ENCODE measurements at places on chromosomes 12 and 14.

DNA sequence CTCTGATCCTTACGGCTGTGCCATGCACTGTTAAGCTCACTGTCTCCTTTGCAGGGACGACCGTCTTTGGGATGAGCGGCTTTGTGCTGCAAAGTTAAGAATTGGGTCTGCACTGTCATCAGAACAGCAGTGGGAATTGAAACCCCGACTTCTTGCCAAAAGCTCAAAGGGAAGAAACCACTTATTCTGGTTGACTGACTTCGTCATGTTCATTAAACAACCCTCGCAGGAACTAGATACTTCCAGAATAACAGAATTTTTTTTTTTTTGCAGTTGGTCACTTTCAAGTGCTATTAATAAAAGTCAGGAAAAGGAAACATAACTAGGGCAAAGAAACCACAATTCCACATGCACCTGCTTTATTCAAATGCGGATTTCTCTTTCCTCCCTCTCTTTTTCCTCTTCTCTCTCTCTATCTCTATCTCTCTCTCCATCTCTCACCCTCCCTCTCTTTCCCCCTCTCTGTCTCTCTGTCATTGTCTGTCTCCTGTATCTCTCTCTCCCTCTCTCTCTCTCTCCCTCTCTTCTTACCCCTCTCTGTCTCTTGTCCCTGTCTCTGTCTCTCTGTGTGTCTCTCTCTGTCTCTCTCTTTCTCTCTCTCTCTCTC is 12.3 kb upstream of the GLT1D1 start:
- no peak for DNase-seq

DNA sequence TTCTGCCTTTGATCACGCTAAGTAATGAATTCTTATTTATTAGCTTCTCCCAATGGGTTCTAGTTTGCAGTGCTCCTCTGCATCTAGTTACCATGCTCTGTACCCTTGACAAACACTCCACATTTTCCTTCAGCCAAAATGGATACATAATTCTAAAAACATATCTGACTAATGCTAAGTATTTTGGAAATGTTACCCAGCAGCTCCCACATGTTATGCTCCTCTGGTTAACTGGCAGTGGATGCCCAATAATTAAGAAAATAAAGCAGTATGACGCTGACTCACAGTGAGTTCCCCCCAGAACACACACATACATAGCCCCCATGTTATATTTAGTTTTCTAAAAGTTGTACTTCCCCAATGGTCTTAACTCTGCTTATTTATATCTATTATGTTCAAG is 74.6 kb downstream of the STXBP6 start:
- DNase-seq, result no peak

- peak; percentile 80 for DNase-seq
Measured at GRCh38 chr14:35121887-35122695, at the start of the genes PPP2R3C and PRORP. Gene PPP2R3C, minus strand, starts transcription at chr14:35121990. Its CDS starts 31 bp downstream, at chr14:35121959. Gene PRORP, plus strand, starts transcription at chr14:35122552. Its CDS starts 694 bp downstream, at chr14:35123246.

- DNase-seq, result no peak
Measured at GRCh38 chr14:61780125-61780524, 17.9 kb downstream of the SNAPC1 start.

DNA sequence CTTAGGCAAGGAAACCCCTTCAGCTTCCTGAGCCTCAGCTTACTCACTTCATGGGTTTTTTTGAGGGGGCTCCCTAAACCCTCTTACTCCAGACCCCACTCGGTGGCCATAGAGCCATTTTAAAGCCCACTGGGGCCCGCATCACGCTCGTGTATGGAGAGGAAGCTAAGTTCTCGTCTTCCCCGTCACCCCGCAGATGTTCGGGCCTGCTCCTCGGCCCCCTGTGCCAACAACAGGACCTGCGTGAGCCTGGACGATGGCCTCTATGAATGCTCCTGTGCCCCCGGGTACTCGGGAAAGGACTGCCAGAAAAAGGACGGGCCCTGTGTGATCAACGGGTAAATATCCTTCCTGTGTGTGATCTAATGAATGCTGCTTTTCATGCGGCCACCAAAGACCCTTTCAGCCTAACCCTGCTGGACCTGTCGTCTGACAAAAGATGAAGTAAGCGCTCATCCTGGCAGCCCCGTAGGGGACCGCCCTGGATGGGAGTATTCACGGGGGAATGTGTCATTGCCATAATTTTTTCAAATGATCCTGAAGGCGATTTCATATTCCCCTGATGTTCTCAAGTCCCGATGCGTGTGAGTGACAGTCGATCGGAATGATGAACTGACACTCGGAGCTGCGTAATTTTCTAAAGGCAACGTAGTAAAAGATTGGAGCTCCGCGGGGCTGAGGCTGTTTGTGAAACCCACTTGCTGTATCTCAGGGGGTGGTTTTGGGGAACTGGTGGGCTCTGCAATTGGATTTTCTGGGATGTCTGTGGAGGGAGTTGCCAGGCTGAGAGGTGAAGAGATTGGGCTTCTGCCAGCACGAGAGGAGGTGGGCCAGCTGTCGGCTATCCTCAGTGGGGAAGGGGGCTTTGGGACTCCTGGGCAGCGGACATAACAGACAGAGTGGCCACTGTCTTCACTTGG is 5.4 kb downstream of the DLK1 start:
- no peak for DNase-seq

- no peak for DNase-seq
Measured at GRCh38 chr12:51391283-51392123, at the start of gene GALNT6. Gene GALNT6, minus strand, starts transcription at chr12:51391406. Its CDS starts 11,625 bp downstream, at chr12:51379781.

DNA sequence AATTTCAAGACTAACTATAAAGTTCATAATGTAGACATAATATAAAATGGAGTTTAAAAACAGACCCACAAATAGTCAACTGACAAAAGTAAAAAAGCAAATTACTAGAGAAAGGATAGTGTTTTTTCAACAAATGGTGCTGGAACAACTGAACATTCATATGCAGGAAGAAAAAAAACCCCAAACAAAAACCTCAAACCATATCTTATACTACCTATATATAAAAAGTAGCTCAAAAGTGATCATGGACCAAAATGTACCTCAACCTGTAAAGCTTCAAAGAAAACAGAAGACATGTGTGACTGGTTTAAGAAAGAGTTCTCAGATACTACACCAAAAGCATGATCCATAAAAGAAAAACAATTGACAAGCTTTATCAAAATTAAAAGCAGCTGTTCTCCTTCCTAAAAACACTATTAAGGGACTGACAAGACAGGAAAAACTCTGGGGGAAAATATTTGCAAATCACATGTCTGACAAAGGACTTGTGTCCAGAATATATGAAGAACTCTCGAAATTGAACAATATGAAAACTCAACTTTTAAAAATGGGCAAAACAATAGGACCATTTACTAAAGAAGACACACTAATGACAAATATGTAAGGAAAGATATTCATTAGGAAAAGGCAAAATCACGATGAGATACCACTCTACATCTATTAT is 22.7 kb upstream of the ARID4A start:
- no peak for DNase-seq

DNA sequence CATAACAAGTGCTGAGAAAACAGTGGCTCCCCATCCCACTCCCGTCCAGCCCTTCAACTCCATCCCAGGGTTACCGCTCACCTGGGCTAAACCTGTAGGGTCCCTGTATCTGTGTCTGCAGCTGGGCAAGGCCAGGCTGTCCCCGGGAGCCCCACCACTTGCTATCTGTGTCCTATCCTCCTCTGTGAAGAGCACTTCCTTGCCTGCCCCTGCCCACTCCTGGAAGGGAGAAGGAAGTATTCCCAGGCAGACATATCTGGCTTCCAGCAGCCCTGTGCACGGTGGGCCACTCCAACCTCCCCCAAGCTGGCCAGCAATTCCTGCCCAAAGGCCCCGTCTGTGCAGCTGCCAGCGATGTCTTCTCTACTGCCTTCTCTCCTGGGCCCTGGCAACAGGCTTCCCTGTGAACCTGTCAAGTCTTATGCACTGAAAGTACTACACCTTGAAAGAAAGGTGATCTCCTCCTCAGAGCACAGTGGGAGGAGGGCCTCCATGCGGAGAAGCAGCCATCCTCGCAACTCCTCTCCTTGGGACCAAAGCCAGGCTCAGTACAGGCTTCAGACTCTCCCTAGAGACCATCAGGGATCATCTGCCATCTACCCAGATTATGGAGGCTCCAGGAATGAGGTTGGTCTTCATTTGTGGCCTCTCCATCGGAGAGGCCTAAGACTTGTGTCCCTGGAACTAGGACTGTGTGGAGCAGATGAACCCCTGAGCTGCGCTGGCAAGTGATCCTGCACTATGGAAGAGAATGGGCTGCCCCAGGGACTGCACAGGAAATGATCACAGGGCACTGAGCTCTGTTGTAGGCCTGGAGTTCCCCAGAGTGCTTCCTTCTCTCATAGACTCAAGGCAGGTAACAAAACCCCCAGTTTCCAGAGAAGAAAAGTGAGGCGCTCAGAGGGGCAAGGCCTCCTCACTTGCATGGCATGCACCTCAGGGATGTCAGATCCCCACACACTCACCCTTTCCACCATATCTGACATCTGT is 663.6 kb downstream of the BCL11B start:
- DNase-seq, result no peak

- DNase-seq, result no peak
Measured at GRCh38 chr12:63457428-63457827, 210.9 kb downstream of the DPY19L2 start.

DNA sequence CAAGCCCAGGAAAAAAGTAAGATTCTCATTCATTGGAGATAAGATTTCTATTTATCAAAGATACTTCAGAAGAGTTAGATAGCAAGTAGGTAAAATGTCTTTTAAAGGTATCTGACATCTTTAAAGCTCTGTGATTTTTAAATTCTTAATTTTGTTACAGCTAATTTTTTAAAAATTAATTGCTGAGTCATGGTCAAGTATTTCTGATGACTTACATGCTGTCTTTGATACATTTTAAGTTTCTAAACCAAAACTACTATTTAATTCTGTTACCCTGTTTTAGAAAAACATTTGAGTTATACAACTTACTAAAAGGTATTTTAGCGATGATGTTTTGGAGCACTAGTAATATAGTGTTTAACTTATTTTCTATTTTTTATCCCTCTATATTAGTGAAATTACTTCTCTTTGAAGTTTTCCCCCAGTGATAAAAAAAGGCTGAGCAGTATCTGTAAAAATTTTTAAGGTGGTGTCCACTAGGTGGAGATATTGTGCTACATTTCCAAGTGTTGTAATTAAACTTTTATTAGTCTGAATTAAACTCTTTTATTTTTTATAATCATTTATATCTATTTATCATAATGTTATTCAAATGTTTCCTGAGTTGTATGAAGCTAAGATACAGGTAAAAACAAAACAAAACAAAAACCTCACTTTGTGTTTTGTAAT is 11.5 kb downstream of the ALG10 start:
- DNase-seq, result no peak

DNA sequence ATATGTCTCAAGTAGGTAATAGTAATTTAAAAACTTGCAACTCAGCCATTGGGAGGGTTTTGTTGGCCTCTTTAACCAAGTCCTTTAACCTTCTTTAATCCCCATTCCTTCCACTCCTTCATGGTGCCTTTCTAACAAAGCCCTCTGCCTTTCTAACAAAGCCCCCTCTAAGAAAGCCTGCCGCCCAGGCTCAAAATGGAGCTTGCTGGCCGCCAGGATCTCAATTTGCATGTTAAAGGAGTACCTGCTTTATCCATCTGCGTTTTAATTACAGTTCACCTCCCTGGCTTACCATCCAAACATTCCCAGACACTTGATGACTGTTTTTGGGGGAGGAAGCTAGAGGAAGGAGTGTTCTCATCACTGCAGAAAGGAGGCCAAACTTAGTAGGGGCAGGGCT is 183.4 kb downstream of the PTPN11 start:
- no peak for DNase-seq

GRCh38 chr12:47967461-47968321 is 4.3 kb downstream of the TMEM106C start:
- DNase-seq, result no peak
